ENCODE measurements at places on chromosomes 6 and 20.

DNA sequence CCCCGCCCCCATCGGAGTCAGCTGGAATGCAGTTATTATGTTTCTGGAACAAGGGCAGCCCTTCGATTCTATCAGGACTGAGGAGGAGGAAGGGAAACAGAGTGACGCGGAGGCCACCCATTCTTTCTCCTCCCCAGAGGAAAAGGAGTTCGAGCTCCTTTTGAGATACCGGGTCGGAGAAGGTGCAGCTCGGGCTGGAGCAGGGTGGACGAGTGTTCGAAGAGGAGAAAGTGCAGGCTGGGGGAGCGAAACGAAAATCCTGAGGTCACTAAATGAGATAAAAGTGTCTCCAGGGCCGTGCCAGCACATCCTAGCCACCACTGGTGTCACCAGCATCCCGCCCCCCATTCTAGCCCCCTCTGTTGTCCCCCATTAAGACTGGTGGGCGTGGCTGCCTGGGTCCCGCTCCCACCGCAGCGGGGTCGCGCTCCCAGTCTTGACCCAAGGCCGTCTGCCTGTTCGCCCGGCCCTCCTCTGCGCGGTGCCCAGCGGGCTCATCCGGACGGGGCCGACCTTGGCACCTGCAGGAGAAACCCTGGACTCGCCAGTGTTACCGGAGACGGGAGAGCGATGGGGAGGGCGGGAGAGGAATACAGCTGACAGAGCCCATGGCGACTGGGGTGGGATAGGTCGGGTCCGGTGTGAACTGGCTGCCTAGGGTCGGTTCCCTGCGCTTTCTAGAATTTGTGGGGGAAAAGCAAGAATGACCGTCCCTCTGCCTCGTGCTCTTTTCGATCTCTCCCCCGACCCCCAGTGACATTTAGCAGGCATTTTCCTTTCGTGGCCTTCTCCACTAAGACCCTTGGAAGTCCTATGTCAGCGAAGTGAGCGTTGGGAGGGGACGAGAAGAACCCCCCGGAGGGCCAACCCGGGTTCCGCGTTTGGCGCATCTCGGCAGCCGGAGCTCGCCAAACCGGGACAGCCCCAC is 16.2 kb downstream of the FOXA2 start:
- DNase-seq, result no peak

DNA sequence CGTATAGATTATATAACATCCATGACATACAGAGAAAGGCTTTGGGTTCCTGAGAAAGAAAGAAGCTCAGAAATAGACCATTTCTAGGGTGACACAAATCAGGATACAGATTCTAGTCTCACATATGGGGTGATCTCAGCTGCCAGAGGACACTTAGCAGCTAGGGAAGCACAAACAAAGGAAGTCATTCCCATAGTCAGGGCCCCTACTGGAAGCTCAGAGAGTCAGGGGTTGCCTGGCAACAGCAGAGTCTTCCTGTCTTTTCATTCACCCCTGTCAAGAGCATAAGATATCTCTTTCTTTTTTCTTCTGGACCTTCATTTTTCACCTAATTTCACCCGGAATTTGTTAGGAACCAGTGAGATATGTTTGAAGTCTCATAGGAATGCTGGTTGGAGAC is 81.9 kb upstream of the IYD start:
- no peak for DNase-seq

DNA sequence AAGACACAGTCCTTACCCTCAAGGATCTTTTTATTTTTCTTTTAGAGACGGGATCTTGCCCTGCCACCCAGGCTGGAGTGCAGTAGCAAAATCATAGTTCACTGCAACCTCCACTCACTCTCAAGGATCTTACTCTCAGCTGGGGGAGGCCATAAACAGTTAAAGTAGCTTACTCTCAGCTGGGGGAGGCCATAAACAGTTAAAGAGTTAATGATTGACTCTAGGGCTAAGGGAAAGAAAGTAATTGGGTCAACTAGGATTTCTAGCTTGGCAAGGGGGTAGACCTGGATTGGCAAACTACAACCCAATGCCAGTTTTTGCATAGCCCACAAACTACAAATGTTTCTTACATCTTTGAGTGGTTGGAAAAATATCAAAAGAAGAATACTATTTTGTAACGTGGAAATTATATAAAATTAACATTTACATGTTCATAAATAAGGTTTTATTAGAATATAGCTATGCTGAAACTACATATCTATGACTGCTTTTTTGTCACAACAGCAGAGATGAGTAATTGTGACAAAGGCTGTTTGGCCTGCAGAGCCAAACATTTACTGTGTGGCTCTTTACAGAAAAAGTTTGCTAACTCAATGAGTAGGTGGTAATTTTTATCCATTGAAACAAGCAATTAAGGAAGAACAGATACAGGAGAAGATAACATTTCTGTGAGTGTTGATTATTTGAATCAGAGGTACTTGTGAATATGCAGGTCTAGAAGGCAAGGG is 46.4 kb downstream of the PTPRA start:
- no peak for DNase-seq

GRCh38 chr6:155599561-155599960 is 143.9 kb upstream of the NOX3 start:
- no peak for DNase-seq

DNA sequence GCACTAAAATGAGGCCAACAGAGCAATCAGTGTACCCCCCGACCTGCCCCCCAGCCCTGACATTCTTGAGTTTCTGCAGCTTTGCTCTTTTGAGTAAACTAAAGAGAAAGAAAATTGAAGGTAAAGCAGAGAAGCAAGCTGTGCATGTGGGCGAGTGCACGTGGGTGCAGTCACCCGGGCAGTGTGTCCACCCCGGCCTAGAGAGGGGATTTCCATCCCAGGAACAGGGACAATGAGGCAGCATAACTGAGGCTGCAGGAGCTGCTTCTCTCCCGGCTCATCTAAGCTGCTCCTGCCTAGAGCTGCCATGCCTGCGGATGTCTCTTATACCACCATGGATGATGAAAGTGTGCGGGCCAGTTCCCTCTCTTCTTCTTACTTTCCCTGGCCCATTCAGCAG is 16.8 kb downstream of the CASS4 start:
- DNase-seq, result no peak

GRCh38 chr6:19844689-19845088 is 7.5 kb downstream of the ID4 start:
- no peak for DNase-seq

- DNase-seq, result no peak
Measured at GRCh38 chr20:14189794-14190402, 147.5 kb downstream of the FLRT3 start.

DNA sequence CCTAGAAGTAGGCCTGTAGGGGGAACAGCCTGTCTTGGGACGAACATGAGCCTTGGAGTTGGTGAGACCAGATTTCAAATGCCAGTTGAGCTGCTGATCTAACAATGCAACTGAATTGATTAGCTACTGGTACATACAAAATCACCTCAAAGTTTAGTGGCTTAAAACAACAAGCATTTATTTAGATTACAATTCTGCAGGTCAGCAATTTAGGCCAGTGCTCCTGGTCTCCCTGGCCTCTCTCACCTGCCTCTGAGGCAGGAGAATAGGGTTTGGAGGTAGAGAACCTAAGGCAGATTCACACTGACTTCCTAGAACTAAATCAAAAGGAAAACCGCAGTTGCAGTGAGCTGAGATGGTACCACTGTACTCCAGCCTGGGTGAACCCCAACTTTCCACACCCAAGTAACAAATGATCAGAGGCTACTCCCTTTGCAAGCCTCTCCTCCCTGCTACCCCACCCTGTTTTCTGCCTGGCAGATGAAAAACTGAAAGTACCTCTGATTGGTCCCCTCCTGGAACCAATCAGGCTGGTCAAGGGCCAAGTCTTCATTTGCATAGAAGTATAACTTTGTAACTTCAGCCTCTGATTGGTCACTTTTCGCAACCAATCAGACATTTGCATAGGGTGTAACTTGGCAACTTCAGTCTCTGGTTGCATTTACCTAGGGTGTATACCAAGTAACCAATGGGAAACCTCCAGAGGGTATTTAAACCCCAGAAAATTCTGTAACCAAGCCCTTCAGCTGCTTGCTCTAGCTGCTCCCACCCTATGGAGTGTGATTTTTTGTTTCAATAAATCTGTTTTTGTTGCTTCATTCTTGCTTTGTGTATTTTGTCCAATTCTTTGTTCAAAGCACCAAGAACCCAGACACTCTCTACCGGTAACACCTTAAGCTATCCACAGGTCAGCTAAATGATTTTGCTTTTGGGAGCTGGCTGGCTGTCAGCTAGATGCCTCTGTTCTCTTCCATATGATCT is 8.1 kb upstream of the UBR2 start:
- no peak for DNase-seq

DNA sequence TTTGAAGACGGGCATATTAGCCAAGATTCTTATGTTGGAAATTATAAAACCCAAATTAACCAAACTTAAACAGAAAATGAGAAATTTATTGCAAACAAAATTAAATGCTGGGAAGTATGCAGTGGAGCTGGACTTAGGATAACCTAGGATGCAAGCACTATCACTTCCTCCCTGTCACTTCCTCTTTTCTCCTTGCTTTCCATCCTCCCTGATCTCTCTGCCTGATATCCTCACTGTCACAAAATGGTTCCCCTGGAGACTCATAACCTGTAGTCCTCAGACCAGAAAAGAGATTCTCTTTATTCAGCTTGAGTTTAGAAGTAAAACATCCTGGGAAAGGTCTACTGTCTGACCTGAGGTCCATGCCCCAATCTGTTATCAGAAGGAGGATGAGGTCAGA is 7.4 kb upstream of the KLHL32 start:
- DNase-seq, result no peak

DNA sequence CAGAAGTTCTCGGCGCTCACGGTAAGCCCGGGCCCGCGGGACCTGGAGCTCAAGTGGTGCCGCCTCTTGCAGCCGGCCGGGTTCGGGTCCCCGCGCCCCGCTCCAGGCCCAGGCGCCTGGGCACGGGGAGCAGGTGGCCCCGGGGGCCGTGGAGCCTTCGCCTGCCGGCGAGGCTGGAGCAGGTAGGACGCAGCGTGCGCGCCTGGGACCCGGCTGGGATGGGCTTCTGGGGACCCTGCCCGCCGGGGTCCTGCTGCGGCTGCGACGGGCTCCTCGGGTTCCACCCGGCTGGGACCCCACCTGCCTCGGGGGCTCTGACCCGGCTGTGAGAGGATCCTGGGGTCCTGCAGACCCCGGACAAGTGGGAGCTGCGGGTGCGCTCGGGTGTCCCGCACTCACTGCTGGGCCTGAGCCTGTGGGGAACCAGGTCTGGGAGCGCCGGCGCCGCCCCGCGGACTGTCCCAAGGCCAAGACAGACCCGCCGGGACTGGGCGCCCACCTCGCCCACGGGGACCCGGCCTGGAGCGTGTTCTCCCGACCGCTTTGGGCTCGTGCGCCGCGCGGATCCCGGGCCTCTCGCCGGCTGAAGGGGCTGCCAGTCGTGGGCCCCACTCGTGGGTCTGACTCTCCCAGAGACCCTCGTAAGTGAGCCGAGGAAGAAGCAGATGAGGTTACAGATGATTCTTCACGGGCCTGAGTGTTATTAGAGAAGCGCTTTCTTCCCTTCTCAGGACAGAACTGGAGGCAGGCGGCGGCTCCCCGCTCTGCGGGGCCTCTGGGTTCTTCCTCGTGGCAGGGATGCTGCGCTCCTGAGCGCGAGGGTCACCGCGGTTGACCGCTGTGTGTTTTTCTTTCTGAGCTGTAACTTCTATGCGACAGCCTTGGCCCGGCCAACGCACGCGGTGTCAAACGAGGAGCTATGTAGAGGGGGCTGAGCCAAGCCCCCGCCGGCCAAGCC is 729 bp downstream of the SMOC2 start:
- no peak for DNase-seq

GRCh38 chr6:110325197-110325596 is 33.0 kb downstream of the METTL24 start:
- no peak for DNase-seq

DNA sequence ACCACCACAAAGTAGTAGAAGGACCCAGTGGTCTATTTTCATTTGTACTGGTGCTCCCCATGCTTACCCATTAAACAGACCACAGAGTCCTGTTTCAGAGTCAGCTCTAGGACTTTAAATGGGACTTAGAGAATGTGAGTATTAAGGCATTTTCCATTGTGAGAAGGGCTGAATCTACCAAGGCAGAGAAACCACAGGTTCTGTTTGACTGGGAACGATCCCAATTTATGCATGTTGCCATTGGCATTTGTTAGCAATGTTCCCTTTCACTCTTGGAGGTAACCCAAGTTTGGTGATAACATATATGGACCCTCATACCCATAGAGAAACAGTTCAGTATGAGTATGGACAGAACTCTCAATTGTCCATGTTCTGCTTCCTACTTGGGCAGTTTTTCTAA is 672.8 kb downstream of the KIF16B start:
- DNase-seq, result no peak
